ENCODE measurements at places on chromosomes 16 and 17. TPM values are rescaled to one million over a fixed set of nuclear protein-coding genes. Genes with fewer than 3 reads are reported as not detected.
A peak's percentile ranks its signal among the peaks of the same experiment; 100 is the strongest.

The CA4 gene
- total RNA-seq = 0.78 TPM

The NETO2 gene
- 13.1 TPM for total RNA-seq

The PRR35 gene
- not detected for total RNA-seq

DNA sequence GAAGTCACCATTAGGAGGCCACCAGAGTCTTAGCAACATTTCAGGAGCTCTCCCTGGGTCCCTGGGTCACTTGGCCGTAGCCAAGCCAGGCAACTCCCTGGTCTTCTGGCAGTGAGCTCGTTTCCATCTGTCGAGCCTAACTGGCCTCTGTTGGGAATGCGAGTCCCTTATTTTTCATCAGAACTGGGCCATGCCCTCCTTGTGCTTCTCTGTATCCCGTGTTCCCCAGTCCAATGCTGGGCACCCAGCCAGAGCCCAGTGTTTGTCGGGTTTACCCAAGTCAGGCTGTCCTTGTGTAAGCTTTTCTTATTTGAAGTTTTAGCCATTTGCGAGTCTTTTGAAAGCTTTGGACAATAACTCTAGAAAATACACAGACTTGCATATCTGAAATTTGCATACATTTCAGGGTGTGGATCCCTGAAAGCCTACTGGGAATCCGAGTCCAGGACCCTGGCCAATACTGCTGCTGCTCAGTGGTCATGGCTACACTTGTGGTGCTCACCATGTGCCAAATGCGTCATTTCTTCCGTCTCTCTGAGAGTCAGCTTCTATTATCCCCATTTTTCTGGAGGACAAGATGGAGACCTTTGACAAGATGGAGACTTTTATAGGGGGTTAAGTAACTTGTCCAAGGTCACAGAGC lies 81.6 kb upstream of the LGALS9 start:
- H3K27me3 ChIP-seq = no peaks in the 10 kb centered on the region
- peak overlapping the region; percentile 19 for H3K27ac ChIP-seq
- no peaks in the 10 kb centered on the region for H3K36me3 ChIP-seq
- peaks cover 15% of the 10 kb centered on the region for H3K4me1 ChIP-seq
- no peak overlapping the region for H3K4me3 ChIP-seq

DNA sequence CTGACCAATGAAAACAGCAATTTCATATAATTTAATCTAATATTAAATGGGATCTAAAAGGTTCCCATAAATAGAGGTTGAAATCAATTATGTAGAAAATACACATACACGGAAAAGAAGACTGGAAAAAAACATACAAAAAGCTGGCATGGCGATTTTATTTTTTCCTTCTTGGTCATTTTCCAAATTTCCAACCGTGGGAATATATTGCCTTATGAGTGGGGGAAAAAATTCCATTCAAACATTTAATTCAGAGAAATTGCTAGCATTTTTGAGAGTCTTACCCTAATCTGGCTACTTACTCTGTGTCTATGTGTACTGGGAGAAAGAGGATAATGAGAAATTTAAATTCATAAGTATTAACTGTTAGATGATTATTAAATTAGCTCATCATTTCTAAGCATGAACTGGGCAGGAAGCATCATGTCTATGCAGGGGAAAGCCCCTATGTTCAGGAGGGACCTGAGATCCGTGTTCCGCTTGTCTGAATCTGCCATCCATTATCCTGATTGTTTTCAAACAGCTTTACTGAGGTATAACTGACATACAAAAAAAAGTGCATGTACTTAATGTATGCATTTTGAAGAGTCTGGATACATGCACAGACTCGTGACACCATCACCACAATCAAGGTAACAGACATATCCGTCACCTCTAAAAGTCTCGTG lies 145.2 kb downstream of the XYLT1 start:
- H3K27me3 ChIP-seq = no peaks in the 10 kb centered on the region
- no peak overlapping the region for H3K27ac ChIP-seq
- peaks cover 18% of the 10 kb centered on the region for H3K4me1 ChIP-seq
- DNase-seq = no peak
- no peaks in the 10 kb centered on the region for H3K36me3 ChIP-seq

GRCh38 chr16:9159839-9160550 lies 68.6 kb downstream of the HAPSTR1 start:
- H3K27me3 ChIP-seq = peaks cover 7% of the 10 kb centered on the region
- H3K4me3 ChIP-seq = no peak overlapping the region
- DNase-seq = peak; percentile 84
- no peak overlapping the region for H3K27ac ChIP-seq
- no peaks in the 10 kb centered on the region for H3K36me3 ChIP-seq
- no peaks in the 10 kb centered on the region for H3K4me1 ChIP-seq

The IRF8 gene
- 11.4 TPM for total RNA-seq

The ADORA2B gene
- total RNA-seq = 1.0 TPM

The NPIPA8 gene
- total RNA-seq = 16.1 TPM

The FOXF1 gene
- not detected for total RNA-seq

- H3K4me1 ChIP-seq = no peaks in the 10 kb centered on the region
- no peaks in the 10 kb centered on the region for H3K36me3 ChIP-seq
- H3K27me3 ChIP-seq = no peaks in the 10 kb centered on the region
- H3K27ac ChIP-seq = no peak overlapping the region
- DNase-seq = no peak
Measured at GRCh38 chr17:51355441-51356410, 95.4 kb downstream of the UTP18 start.

DNA sequence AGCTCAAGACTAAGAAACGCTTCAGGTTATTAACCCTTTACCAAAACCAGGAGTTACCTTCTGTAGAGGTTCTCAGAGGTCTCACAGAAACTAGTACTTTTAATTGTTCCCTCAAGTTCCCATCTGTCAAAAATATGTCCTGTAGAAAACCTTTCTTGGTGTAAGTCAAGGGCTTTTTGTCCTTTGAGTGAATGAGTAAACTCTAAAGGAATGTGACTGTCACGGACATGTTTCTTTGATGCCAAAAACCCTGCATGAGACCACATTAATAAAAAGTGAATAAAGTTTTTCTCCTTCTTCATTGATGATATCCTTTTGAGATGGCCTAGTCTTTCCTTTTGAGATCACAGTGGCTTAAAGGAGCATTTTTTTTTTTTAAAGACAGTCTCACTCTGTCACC lies 102.9 kb downstream of the NLK start:
- H3K27me3 ChIP-seq = no peaks in the 10 kb centered on the region
- no peaks in the 10 kb centered on the region for H3K36me3 ChIP-seq
- H3K4me3 ChIP-seq = no peak overlapping the region

The DHRS7C gene
- total RNA-seq = not detected

GRCh38 chr17:82053556-82054263 lies 2.0 kb downstream of the GPS1 start:
- peak; percentile 5 for DNase-seq
- H3K36me3 ChIP-seq = peaks cover 71% of the 10 kb centered on the region
- H3K27ac ChIP-seq = no peak overlapping the region
- peaks cover 35% of the 10 kb centered on the region for H3K4me1 ChIP-seq

DNA sequence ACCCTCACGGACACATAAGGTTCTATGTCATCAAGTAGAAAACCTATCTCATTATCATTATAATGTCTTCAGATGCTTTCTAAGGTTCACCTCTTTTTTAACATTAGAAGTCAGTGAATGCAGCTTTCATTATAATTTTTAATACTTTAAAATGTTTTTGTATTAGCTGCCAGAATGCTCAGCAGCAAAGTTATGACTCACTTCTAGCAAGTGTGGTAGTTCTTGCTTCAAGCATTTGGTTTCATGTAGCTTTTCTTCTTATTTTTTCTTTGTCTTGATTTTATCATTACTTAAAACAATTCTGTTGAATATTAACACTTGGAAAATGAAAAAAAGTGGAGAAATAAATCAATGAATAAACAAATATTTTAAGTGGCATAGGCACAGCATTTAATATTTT lies 23.4 kb downstream of the LPCAT2 start:
- no peak overlapping the region for H3K4me3 ChIP-seq
- H3K36me3 ChIP-seq = no peaks in the 10 kb centered on the region
- H3K27me3 ChIP-seq = no peaks in the 10 kb centered on the region
- no peak overlapping the region for H3K27ac ChIP-seq
- H3K4me1 ChIP-seq = no peaks in the 10 kb centered on the region

GRCh38 chr17:59892251-59892923 lies 356 bp downstream of the TUBD1 start:
- H3K4me3 ChIP-seq = peak overlapping the region; percentile 44
- no peaks in the 10 kb centered on the region for H3K27me3 ChIP-seq
- peak overlapping the region; percentile 93 for H3K27ac ChIP-seq

GRCh38 chr16:84071121-84071520 lies 28.5 kb upstream of the SLC38A8 start:
- DNase-seq = no peak
- H3K36me3 ChIP-seq = peaks cover 94% of the 10 kb centered on the region
- no peak overlapping the region for H3K4me3 ChIP-seq
- H3K27ac ChIP-seq = no peak overlapping the region

DNA sequence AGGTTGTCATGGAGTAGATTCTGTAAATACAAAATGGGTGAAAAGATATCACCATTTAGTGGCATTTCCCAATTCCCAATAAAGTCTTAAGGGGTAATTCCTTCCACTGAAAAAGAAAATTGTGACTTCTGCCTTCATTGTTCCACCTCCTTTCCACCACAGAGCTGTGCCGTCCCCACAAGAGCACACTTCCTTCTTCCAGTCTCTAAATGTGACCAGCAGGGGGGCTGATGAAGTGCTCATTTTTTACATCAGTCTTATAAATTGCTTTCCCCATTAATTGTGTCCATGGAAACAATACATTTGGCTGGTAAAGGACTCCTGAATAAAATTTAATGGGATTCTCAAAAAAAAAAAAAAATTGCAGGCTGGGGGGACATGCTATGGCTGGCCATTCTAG lies 260.8 kb upstream of the PSMD7 start:
- H3K36me3 ChIP-seq = no peaks in the 10 kb centered on the region
- H3K4me3 ChIP-seq = no peak overlapping the region
- DNase-seq = peak; percentile 2
- H3K4me1 ChIP-seq = no peaks in the 10 kb centered on the region
- no peak overlapping the region for H3K27ac ChIP-seq

- no peaks in the 10 kb centered on the region for H3K27me3 ChIP-seq
- H3K4me1 ChIP-seq = no peaks in the 10 kb centered on the region
- no peaks in the 10 kb centered on the region for H3K36me3 ChIP-seq
- no peak for DNase-seq
Measured at GRCh38 chr16:50942143-50942542, 200.3 kb downstream of the CYLD start.

DNA sequence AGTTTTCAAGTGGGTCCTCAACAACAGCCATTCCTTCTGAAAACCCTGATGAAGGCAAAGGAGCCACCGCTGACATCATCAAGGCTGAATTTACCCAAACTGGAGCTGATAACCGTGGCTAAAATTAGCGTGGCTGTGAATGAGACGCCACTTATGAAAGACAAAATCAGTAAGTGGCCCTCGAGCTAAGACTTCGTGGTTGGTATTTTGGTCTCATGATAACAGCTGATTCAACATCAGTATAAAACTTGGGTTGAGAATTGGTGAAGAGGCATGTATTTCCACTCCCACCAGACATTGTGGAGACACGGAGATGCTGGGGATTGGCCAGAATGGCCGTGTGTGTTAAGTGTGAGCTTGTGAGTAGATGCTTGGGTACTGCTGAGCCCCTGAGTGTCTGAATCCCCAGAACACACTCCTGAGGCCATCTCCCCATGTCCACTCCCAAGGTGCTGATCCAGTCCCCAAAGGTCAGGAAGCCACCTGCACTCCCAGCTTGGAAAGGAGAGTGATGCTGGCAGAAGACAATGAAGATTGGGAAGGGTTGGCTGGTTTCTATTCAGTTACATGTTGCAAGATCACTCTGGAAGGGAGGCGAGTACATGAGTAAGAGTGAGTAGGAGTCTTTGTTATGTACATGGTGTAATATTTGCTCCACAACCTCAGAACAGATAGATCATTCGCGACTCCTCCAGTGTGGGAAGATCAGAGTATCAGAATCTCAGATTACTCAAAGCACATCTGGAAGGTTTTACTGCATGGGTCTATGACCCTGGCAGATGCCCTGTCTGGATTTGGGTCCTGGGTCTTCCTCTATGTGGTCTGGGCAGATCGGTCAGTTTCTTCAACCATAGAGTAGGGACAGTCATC lies 207.7 kb downstream of the HS3ST3A1 start:
- no peak overlapping the region for H3K4me3 ChIP-seq
- H3K4me1 ChIP-seq = no peaks in the 10 kb centered on the region
- H3K27ac ChIP-seq = no peak overlapping the region
- H3K27me3 ChIP-seq = no peaks in the 10 kb centered on the region
- DNase-seq = no peak

DNA sequence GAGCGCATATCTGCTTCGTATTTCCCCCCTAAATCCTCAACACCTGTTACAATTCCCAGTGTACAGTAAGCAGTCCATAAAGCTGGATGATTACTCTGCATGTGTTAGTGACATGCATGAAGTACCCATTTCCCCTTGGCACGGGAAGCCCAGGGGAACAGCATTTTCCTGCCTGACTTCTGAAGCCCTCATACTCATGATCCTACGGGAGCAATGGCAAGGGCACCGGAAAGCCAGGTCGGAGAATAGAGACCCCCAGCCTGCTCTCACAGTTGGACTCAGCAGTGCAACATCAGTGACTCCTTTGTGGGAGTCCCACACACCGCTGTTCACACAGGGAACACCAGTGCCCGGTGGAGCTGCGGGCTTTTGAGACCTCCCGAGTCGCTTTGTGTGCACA lies 336.9 kb downstream of the CDH13 start:
- no peak overlapping the region for H3K4me3 ChIP-seq
- no peaks in the 10 kb centered on the region for H3K27me3 ChIP-seq
- no peaks in the 10 kb centered on the region for H3K4me1 ChIP-seq
- no peak for DNase-seq

DNA sequence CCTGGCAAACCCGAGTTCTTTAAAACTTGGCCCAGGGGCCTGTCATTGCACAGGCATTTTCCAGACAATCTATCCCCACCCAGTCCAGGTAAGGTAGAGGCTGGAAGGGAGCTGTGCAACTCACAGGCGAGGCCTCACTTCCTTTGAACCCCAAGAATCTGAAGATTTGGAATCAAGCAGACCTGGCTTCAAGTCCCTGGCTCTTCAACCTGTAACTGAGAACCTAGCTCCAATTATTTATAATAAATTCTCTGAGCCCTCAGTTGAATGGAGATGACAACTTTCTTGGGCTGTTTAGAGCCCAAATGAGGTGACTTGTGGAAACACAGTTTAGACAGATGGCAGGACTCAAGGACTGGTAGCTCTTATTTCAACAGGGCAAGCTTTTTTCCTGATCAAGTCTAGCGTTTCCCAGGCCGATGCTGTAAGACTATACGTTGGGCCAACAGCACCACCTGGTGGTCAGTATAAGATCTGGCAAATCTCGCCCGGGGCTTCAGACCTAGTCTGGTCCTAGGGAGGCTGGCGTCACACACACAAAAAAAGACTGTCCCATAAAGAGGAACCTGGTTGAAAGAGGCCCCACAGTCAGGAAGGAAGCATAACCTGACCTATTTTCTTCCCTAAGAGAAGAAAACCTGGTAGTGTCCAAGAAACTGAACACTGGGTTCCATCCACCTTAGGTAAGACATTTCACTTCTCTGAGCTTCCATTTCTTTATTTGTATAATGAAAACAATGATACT lies 117.9 kb downstream of the C17orf67 start:
- no peaks in the 10 kb centered on the region for H3K36me3 ChIP-seq
- H3K27ac ChIP-seq = no peak overlapping the region
- no peak overlapping the region for H3K4me3 ChIP-seq
- no peaks in the 10 kb centered on the region for H3K27me3 ChIP-seq
- H3K4me1 ChIP-seq = no peaks in the 10 kb centered on the region

- H3K27me3 ChIP-seq = no peaks in the 10 kb centered on the region
- no peaks in the 10 kb centered on the region for H3K36me3 ChIP-seq
- no peaks in the 10 kb centered on the region for H3K4me1 ChIP-seq
- DNase-seq = no peak
- H3K4me3 ChIP-seq = no peak overlapping the region
Measured at GRCh38 chr16:4233431-4233830, 8.4 kb downstream of the SRL start.

GRCh38 chr17:34300652-34301370 lies 15.3 kb downstream of the CCL11 start:
- DNase-seq = no peak
- H3K27ac ChIP-seq = no peak overlapping the region
- H3K27me3 ChIP-seq = peaks cover 3% of the 10 kb centered on the region
- no peak overlapping the region for H3K4me3 ChIP-seq
- peaks cover 9% of the 10 kb centered on the region for H3K4me1 ChIP-seq

Data from adrenal gland (tissue), 19 donors.